ENCODE measurements at places on chromosomes 7 and 10.

DNA sequence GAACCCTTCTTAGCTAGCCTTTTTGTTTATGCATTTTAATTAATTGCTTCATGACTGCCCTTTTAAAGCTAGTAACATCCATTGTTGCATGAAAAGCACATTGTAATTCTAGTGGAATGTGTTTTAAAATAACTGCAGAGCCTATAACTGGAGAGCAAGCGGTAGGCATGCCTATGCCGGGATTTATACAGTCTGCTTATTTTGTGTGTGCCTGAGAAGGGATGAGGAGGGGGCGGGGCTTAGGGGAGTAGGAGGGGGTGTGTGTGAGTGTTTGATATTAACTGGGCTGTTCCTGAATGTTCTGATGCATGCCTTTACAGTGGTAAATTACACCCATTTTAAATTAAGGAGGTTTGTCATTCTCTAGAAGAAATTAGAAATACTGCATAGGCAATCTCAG is 208.1 kb downstream of the TCF7L2 start:
- DNase-seq: peak; percentile 39

DNA sequence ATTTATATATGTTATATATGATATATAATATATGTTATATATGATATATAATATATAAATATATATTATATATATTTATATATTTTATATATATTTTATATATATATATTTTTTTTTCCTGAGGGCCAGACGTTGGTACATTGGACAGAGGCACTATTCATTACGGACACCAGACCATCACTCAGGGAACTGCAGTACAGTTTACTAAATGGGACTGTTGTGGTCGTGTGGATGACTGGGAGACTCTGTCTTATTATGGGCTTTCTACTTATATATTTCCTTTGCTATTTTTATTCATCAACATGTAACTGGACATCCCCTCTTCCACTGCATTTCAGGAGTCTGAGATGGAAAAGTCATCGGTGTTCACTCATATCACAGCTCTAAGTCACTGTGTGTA is 87.1 kb upstream of the PRKCQ start:
- no peak for DNase-seq

DNA sequence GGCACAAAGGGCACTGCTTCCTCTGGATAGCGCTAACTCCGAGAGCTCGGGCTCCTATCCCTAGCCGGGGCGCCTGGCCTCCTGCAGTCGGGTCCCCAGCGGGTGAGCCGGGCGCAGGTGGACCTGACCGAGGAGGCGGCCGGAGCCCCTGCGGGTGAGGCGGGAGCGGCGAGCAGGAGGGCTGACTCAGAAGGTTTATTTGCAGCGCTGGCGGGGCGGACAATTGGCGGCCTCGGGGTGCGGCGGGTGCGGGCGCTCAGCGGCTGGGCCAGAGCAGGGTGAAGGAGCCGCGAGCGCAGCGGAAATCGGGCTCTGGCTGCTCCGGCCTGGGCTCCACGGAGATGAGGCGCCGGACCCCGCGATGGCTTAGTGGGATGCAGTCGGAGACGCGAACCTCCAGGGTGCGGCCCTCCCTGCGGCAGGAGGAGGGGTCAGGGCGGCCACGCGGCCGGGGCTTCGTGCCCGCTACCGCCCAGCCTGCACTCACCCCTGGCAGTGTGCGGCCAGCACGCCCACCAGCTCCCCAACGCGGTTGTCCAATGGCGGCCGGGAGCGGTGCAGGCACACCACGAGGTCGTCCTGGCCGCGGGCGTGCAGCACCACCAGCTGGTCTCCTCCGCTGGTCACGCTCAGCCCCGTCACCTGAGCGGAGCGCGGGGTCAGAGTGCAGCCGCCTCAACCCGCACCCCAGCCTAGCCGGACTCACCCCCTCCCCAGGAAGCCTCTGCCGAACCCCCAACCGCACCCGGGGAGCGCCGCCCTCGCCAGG is 16.1 kb downstream of the MYO1G start:
- no peak for DNase-seq

GRCh38 chr10:31730776-31731175 is 197.9 kb downstream of the ARHGAP12 start:
- no peak for DNase-seq

DNA sequence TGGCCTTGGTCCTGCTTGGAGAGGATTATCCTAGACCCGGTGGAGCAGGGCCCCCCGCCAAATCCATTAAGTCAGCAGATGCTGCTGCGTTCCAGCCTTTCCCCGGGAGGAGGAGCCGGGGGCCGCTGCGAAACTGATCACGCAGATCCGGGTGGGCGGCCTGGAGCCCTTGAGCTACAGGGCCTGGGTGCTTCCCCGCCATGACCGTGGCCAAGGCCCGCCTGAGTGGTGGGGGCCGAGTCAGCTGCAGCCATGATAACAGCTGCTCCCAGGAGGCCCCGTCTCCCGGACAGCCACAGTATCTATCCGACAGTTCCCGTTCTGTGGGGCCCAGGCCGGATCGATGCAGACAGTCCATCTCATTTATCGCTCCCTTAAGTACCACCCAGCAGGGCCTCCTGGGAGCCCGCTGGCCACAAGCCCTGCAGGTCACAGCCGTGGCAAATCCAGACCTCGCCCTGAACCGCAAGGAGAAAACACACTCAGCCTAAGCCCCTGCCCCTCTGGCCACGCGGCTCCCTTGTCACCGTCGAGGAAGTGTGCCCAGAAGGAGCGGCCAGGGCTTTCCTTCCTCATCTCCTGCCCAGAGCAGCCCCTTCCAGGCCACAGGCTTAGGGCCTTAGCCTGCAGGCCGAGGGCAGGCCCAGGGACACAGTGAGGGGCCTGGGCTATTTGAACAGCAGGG is 34.4 kb upstream of the SLC29A4 start:
- DNase-seq: no peak

DNA sequence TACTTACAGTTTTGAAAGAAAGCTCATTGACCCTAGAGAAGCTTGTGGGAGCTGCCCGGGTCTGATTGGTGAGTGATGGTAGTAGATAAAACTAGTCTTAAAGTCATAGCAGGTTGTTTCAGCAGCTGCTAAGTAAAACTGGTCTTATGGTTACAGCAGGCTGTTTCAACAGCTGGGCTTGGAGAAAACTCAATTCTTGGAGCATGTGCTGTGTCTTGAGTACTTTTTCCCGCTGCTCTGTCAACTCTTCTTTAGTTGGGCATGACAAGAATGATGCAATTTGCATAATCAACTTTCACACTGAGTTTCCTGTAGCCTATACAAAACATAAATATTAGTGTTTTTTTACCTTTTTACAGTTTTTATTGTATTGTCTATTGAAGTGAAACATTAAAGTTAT is 707.9 kb downstream of the AUTS2 start:
- DNase-seq: no peak

DNA sequence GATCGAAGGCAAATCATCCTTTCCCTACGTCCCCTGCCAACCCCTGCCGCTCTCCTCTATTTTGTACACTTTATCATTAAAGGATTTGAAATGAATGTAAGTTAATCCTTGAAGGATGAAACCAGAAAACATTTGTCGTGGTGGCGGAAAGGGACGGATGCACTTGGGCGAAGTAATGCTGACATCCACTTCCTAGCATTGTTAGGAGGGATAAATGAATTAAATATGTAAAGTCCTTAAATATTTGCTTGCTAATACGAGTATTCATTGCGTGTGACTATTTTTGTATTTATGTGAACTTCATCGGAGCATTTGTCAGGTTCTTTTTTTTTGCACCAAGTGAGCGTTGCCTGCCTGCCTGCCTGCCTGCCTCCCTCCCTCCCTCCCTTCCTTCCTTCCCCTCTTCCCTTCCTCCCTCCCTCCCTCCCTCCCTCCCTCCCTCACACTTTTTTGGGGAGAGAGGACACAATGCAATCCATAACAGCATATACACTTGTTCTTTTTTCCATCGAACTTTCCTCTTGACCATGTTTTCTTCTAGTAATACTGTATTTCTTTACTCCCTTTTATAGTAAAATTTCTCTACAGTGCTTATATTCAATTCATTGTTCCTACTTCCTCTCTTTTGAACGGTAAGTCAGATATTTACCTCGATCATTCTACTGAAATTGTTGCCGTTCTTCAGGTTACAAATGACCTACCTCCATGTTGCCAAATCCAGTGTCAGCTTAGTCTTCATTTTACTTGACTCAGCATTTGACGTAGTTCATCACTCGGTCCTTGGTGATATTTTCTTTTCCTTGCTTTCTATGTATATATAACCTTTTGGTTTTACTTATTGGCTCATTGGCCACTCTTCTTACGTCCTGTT is 831 bp downstream of the CCDC7 start:
- no peak for DNase-seq

DNA sequence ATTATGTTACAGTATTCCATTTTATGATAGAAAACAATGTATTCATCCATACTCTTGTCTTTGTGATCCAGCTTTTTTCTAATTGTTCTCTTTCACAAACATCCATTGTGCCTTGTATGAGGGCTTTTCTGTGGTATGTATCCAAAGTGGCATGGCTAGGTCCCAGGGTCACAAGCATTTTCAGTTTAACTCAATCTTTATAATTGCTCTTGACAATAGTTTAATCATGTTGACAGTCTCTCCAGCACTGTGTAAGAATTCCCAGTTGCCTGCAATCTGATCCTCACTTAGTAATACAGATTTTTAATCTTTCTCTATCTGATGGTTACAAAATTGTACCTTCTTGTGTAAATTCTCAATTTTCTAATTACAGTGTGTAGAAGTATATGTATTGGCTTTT is 533.4 kb downstream of the NEBL start:
- DNase-seq: no peak

DNA sequence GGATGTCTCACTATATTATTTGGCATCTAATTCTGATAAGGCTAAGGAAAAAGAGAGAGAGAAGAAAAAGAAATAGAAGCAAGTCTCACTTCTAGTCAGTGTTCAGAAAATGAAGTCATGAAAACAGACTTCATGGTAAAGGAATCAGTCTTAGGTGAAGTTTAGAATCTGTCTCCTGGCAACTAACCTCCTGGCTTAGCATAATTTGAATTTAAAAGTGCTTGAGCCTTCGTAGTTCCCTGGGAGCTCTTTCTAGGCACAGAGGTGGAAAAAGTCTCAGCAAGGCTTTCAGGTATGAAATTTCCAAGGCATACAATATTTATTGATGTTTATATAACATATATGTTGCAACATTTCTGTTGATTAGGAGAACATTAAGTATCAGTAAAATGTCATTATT is 10.4 kb downstream of the CHRM2 start:
- DNase-seq: no peak

DNA sequence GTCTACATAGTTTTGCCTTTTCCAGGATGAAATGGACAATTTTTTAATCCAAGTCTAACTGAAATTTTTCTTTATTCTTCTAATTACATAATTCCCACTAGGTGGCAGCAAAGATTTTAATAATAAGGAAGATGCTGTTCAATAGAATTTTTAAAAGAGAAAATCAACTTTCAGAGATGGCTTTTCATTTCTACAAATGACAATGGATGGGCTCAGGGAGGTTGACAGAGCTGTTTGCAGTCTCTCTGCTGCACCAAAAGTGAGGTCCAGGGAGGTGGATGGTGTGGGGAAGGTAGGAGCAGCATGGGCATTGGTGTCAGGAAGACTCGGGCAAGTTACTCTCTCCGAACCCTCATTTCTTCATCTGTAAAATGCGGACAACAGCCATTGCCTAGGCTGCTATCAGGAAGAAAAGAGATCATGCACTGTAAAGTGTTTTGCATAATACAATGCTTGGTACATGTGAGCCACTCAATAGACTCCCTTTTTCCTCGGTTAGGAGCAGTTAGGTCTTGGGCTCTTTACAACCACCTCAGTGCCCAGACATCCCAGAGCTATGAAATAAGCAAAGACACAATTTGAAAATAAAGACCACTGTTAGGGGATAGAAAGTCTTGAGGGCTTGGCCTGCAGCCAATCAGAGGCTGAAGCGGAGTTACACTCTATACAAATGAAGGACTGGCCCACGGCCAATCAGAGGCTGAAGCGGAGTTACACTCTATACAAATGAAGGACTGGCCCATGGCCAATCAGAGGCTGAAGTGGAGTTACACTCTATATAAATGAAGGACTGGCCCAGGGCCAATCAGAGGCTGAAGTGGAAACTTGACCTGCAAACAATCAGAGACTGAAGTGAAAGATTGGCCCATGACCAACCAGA is 107.1 kb downstream of the ABLIM1 start:
- no peak for DNase-seq

DNA sequence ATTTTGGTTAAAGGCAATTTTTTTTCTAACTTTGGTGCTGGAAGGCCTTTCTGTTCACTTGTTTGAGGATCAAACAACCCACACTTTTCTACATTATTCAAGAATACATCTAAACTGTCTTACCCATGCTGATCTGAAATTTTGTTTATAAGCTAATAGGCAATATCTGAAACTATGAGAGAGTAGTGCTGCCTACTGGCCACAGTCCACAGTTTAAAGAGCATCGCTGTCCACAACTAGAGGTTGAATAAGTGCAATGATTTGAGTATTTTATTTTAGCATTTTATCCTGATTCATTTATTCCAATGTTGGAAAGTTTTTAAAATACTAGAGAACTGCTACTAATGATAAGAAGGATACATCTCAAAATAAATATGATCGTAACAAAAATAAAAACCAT is 306.9 kb downstream of the ELMO1 start:
- DNase-seq: no peak

GRCh38 chr7:26001662-26002244 is 150.2 kb upstream of the NFE2L3 start:
- no peak for DNase-seq

- DNase-seq: no peak
Measured at GRCh38 chr10:124200011-124200410, 106.6 kb upstream of the CHST15 start.

- no peak for DNase-seq
Measured at GRCh38 chr10:58784361-58784760, 271.7 kb downstream of the BICC1 start.

DNA sequence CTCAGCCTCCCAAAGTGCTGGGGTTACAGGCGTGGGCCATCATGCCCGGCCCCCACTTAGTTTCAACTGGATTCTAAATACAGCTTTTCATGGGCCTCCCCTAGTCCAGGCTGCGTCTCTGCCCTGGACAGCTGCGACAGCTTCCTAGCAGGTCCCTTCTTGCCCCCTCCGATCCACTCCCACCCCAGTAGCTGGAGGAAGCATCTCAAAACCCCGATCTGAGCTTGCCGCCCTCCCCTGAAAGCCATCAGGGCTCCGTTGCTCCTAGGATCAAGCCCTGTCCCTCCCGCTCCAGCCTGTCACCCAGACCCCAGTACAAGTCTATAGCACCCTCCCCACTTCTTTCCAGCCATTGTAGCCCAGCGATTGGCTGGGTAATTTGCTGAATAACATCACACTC is 64.5 kb downstream of the VWA2 start:
- DNase-seq: no peak

DNA sequence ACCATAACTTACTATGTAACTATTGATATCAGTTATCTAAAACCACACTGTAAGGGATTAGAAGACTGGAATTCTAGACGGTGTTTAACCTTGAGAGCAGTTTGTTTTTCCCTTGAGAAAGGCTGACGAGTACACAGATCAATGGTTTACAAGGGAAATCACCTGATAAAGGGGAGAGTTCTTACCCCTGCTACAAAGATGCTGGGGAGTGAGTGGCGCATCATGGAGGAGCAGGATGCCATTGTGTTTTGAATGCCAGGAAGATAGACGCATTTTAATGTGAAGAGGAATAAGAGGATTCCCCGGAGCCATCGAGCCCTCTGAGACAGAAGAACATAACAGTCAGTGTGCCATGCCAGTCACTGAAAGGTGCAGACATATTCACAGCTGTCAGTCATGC is 145.2 kb downstream of the PKD1L1 start:
- no peak for DNase-seq
